Upper lobe of left lung (tissue), 6 donors: ENCODE measurements at places on chromosomes 7 and 10. TPM values are rescaled to one million over a fixed set of nuclear protein-coding genes. Genes with fewer than 3 reads are reported as not detected.

HYAL4 gene
- not detected for total RNA-seq

OPN4 gene
- not detected for total RNA-seq

CELF2 gene
- total RNA-seq: 82.7 TPM

UBE2D4 gene
- total RNA-seq: 24.9 TPM

CD36 gene
- 108 TPM for total RNA-seq

MBL2 gene
- 0.10 TPM for total RNA-seq

EBF3 gene
- total RNA-seq: 0.06 TPM

SFTPA1 gene
- total RNA-seq: 14,730 TPM

LRIT2 gene
- total RNA-seq: not detected

CNPY1 gene
- not detected for total RNA-seq

DNA sequence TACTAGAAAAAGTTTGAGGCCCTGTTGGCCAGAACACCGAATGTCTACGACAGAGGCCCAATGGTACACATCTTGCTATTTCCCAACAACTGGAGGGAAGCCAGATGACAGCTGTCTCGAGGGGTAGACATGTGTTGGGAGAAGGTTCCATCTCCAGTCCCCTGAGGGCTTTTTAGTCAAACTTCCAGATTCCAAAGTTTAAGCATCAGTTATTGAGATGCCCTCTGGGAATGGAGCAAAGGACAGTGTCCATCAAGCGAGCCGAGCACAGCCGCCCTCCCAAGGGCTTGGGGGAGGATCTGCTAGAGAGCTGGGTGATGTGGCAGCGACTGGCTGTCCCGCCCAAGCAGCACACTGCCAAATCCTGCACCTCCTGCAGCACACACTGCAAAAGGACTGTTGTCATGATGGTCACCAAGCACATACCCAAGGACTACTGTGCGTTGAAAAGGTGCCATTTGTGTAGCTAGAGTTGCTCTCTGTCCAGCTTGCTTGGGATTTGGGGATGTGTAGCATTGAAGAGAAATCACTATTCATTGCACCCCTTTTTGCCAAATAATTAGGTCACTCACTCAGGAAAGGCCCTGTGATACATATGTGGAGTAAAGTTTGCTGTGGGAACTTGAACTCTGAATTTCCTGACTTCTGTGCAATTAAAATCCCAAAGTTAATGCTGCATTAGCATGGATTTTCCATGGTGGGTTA is 164.6 kb downstream of the TRIL start:
- no peaks in the 10 kb centered on the region for H3K36me3 ChIP-seq
- H3K27me3 ChIP-seq: no peaks in the 10 kb centered on the region
- no peak for DNase-seq
- H3K4me3 ChIP-seq: no peak overlapping the region
- no peaks in the 10 kb centered on the region for H3K4me1 ChIP-seq
- H3K27ac ChIP-seq: no peak overlapping the region

DNA sequence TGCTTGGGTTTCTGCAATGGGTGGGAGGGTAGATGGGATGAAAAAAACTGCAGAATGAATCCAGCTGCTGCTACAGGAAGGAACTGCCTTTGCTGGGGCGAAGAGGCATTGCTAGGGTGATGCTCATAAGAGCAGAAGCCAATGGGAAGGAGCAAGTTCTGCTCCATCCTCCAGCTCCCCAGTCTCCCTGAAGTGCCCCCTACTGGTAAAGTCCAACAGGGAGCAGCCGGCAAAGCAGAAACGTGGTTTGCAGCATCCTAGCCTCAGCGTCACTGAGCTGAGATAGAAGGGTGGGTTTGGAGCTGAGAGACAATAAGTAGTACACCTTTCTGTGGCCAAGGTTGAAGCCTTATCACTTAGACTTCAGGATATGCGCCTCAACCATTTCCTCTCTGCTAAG is 220.5 kb downstream of the CCSER2 start:
- H3K4me3 ChIP-seq: no peak overlapping the region
- DNase-seq: no peak
- no peaks in the 10 kb centered on the region for H3K27me3 ChIP-seq
- H3K4me1 ChIP-seq: peaks cover 4% of the 10 kb centered on the region
- no peaks in the 10 kb centered on the region for H3K36me3 ChIP-seq

DNA sequence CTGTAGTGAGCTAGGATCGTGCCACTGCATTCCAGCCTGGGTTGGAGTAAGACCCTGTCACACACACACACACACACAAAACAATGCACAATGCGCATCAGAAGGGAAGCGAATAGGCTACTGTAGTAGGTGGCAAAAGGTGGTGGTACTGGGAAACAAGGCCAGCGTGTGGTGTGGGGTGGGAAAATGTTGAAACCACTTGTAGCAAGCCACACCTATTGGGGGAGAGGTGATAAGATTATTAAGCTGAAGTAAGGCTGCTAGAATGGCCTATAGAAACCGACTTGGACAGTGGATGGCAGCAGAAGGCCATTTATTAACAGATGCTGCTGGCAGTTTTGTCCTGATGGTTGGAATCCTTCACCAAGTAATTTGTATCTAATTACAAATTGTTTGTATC is 7.2 kb upstream of the CHCHD1 start:
- H3K27me3 ChIP-seq: no peaks in the 10 kb centered on the region
- H3K27ac ChIP-seq: peak overlapping the region; percentile 4
- H3K4me3 ChIP-seq: peak overlapping the region; percentile 80

- H3K36me3 ChIP-seq: no peaks in the 10 kb centered on the region
- H3K4me3 ChIP-seq: no peak overlapping the region
- no peak for DNase-seq
- H3K27ac ChIP-seq: no peak overlapping the region
- no peaks in the 10 kb centered on the region for H3K4me1 ChIP-seq
Measured at GRCh38 chr10:120426306-120426705, 30.7 kb upstream of the PLPP4 start.

DNA sequence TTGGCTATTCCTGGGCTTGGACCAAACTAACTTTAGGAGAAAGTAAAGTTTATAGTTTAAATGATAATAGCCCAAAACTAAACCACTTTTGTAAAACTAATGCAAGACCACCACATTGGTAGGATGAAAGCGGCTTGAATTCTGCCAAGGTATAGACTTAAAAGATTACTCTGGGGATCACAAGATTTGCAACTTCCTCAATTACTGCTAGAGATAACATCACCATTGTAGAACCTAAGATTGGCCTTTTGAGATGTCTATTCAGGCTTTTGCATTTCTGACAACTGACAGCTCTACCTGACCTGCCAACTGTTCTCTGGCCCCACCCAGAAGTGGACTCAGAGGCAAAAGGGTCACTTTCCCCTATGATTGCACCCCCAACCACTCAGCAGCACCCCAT is 162.4 kb downstream of the TNS3 start:
- no peaks in the 10 kb centered on the region for H3K4me1 ChIP-seq
- peaks cover 27% of the 10 kb centered on the region for H3K36me3 ChIP-seq
- DNase-seq: no peak
- H3K4me3 ChIP-seq: no peak overlapping the region

- H3K4me3 ChIP-seq: no peak overlapping the region
- H3K36me3 ChIP-seq: no peaks in the 10 kb centered on the region
- DNase-seq: no peak
- no peak overlapping the region for H3K27ac ChIP-seq
- no peaks in the 10 kb centered on the region for H3K27me3 ChIP-seq
- H3K4me1 ChIP-seq: no peaks in the 10 kb centered on the region
Measured at GRCh38 chr10:132765435-132765834, 20.5 kb downstream of the NKX6-2 start.

DNA sequence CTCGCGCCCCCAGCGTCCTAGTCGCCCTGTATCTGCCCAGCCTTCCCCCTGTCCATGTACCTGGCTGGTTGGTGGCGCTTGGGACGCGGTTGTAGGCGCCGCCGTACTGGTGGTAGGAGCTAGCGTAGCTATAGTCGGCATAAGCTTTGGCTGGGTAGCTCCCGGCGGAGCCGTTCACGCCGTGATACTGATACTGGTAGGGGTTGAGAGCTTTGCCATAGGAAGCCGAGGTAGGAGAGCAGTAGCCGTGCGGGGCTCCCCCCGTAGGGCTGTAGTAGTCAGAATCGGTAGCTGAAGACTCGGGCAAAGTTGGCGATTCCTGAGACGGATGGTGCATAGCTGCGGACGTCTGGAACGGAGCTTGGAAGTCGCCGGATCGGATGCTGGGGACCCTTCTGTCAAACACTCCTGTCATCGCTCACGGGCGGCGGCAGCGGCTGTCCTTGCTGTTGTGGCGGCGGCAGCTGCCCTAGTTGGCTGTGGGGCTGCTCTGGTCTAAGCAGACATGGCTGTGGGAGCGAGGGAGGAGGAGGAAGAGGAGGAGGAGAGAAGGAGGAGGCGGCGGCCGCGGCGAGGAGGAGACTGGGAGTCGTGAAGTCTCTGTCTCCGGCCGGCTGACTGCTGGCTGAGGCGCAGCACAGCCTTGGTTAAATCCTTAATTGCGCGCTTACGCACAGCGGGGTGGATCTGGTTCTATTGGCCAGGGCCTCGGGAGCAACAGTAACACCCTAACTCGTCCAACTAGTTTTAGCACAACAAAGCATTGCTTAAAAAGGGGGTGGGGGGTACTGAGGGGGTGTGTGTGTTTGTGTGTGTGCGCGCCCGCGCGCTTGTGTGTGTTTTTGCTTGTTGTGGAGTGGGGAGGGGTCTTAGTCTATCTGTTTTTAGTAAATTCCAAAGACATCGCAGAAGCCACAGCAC is at the start of gene DLX5:
TSS of gene DLX5 (minus strand) at position 623 of the 921 bp plus-strand sequence. CDS start at position 415, 208 bp downstream.
- peak; percentile 84 for DNase-seq
- H3K36me3 ChIP-seq: no peaks in the 10 kb centered on the region
- peak within 1 kb of the TSS; percentile 38 for H3K4me3 ChIP-seq
- H3K4me1 ChIP-seq: peaks cover 48% of the 10 kb centered on the region
- H3K27me3 ChIP-seq: peaks cover 30% of the 10 kb centered on the region
- H3K27ac ChIP-seq: no peak within 1 kb of the TSS

DNA sequence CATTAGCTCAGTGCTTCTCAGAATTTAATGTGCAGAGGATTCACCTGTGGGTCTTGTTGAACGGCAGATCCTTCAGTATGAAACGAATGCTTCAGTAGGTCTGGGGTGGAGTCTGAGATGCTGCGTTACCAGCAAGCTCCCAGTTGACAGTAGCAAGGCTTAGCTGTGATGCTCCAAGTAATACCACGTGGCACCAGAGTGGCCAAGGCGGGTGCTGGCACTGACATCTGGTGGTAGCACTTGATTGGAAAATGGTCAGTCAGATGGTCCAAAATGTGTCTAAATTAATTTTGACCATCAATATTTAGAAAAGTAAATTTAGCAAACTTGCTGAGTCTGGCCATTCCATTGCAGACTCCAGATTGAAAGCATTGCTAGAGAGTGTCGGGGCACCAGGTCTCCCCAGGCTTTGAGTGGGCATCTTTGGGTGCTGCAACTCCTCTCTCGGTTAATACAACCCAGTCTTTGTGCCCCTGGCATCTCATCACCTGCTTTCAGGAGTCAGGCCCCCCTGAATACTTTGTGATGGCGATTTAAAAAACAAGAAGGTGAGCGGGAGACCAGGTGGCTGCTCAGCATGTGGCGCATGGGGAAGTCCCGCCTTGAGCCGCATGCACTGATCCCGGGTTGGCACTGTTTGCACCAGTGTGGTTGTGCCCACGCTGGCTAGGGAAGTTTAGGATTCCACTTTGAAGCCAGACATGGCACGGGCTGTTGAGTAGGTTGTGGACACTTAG is 130.1 kb downstream of the NT5C2 start:
- no peaks in the 10 kb centered on the region for H3K27me3 ChIP-seq
- no peaks in the 10 kb centered on the region for H3K4me1 ChIP-seq
- DNase-seq: peak; percentile 18
- no peak overlapping the region for H3K27ac ChIP-seq

DNA sequence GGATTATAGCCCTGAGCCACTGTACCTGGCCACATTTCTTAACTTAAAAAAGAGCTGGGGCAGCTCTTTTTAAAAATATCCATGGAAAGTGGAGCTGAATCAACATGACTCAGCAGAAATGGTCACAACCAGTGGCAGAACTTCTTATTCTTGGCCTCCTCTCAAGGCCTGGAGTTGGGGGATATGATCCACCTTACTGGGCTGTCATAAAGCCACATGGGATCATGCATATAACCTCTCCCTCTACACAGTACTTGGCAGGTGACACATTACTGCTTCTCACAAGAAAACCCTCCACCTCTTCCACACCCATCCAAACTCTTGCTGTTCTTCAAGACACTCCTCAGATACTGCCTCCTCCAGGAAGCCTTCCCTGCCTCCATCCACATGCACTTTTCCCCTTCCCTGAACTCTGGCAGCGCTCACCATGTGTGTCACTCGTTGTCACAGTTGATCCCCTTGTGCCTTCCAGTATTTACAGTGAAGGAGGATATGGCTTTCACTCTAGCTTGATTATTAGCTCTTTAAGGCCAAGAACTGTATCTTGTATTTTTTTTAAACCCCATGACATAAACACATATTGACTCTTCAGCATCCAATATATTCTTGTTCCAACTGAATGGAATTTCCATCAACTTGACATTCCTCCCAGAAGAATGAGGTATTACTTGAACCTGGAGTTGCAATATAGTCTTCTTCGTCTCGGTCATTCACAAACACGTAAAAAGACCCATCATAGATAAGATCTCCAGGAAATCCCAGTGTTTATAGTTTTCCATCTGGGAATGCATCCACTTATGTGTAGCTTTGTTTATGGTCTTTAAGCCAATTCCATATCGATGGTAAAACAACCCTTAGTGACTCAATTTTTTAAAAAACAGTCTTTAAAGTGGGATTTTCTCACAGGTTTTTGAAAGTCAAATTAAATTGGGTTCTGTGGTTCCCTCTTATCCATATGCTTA is 85.5 kb downstream of the TBXAS1 start:
- H3K4me1 ChIP-seq: peaks cover 25% of the 10 kb centered on the region
- no peak overlapping the region for H3K27ac ChIP-seq
- DNase-seq: no peak
- no peaks in the 10 kb centered on the region for H3K36me3 ChIP-seq

DNA sequence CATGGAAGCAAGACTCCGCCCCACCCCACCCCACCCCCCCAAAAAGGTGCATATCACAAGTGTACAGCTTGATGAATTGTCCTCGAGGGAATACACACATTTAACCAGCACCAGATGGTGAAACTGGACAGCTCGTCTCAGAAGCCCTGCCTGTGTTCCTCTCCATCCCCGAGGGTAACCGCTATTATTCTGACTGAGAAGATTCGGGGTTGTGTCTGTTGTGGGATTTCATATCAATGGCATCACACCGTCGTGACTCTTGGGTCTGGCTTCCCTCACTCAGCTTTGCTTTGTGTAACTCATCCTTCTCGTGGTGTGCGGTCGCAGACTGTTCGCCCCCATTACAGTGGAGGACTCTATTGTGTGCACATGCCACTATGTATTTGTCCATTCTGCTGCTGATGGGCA is 18.9 kb downstream of the PODXL start:
- H3K27me3 ChIP-seq: no peaks in the 10 kb centered on the region
- no peak overlapping the region for H3K4me3 ChIP-seq
- no peak for DNase-seq
- H3K27ac ChIP-seq: peak overlapping the region; percentile 40
- no peaks in the 10 kb centered on the region for H3K36me3 ChIP-seq

- H3K4me1 ChIP-seq: no peaks in the 10 kb centered on the region
- no peak overlapping the region for H3K4me3 ChIP-seq
- no peaks in the 10 kb centered on the region for H3K36me3 ChIP-seq
- no peaks in the 10 kb centered on the region for H3K27me3 ChIP-seq
- no peak overlapping the region for H3K27ac ChIP-seq
Measured at GRCh38 chr10:115049960-115050359, 43.2 kb upstream of the ATRNL1 start.
